ENCODE measurements at places on chromosomes 5 and 9. TPM values are rescaled to one million over a fixed set of nuclear protein-coding genes. Genes with fewer than 3 reads are reported as not detected.

TRPM3 gene
- total RNA-seq = 0.22 TPM

POLR3G gene
- total RNA-seq = 1.4 TPM

ANGPTL2 gene
- total RNA-seq = 12.0 TPM

ARHGEF39 gene
- total RNA-seq = 5.2 TPM

OR13C5 gene
- total RNA-seq = not detected

UIMC1 gene
- total RNA-seq = 33.3 TPM

SLC36A2 gene
- total RNA-seq = not detected

ANKRD18B gene
- 0.64 TPM for total RNA-seq

ZFYVE16 gene
- total RNA-seq = 39.8 TPM

BHMT gene
- 0.28 TPM for total RNA-seq

ORM2 gene
- not detected for total RNA-seq

ANKRD31 gene
- not detected for total RNA-seq

CCL27 gene
- not detected for total RNA-seq

FBP2 gene
- total RNA-seq = not detected

ST6GALNAC6 gene
- 302 TPM for total RNA-seq

SLC45A2 gene
- total RNA-seq = 0.75 TPM

PHF24 gene
- total RNA-seq = 0.12 TPM

GALNT10 gene
- 52.6 TPM for total RNA-seq

IFNA13 gene
- not detected for total RNA-seq

C7 gene
- total RNA-seq = 18.4 TPM

CMBL gene
- 172 TPM for total RNA-seq

LCN2 gene
- total RNA-seq = 12.3 TPM

SPATA31E1 gene
- not detected for total RNA-seq

SNX30 gene
- 35.3 TPM for total RNA-seq

NR5A1 gene
- total RNA-seq = not detected

NTRK2 gene
- 2.5 TPM for total RNA-seq

CYSRT1 gene
- 0.43 TPM for total RNA-seq

PCDHGC3 gene
- 15.3 TPM for total RNA-seq

MYO10 gene
- total RNA-seq = 71.7 TPM

ARAP3 gene
- total RNA-seq = 7.1 TPM

PTGDS gene
- total RNA-seq = 8.7 TPM

CENPH gene
- total RNA-seq = 3.0 TPM

ANKRD34B gene
- total RNA-seq = not detected

RASGRF2 gene
- total RNA-seq = 1.2 TPM

PCDHA4 gene
- total RNA-seq = 1.1 TPM

GFI1B gene
- 1.3 TPM for total RNA-seq

PTGS1 gene
- total RNA-seq = 25.4 TPM

PCDHGB5 gene
- total RNA-seq = 4.0 TPM

GRM6 gene
- total RNA-seq = not detected

SLC25A2 gene
- total RNA-seq = 0.95 TPM

SPINK4 gene
- total RNA-seq = 146 TPM

THBS4 gene
- 8.2 TPM for total RNA-seq

Measured in left colon (tissue), 2 donors.